Activated naive CD4-positive, alpha-beta T cell treated with anti-CD3 and anti-CD28 coated beads, Interleukin-2, amount 10 ng/mL, durations not matched to agents 5 hours and 36 hours (primary cell): ENCODE measurements at places on chromosomes 11 and 22. TPM values are rescaled to one million over a fixed set of nuclear protein-coding genes. Genes with fewer than 3 reads are reported as not detected.

PRCP gene
- 34.6 TPM for total RNA-seq

CHRDL2 gene
- not detected for total RNA-seq

MYEOV gene
- total RNA-seq = not detected

SLC25A18 gene
- not detected for total RNA-seq

NXPE2 gene
- total RNA-seq = not detected

CTNND1 gene
- 4.7 TPM for total RNA-seq

GPHA2 gene
- not detected for total RNA-seq

PHF21B gene
- total RNA-seq = not detected

KCNK4 gene
- total RNA-seq = not detected

SLC37A2 gene
- total RNA-seq = 0.50 TPM

GGT1 gene
- 30.8 TPM for total RNA-seq

ASCL2 gene
- 0.48 TPM for total RNA-seq

IGF2 gene
- total RNA-seq = not detected

SOX6 gene
- total RNA-seq = 0.28 TPM

LUZP2 gene
- not detected for total RNA-seq

F2 gene
- total RNA-seq = not detected

TEX12 gene
- total RNA-seq = 0.33 TPM

KLHL35 gene
- total RNA-seq = 0.78 TPM
